ENCODE measurements at places on chromosomes 11 and 22.

DNA sequence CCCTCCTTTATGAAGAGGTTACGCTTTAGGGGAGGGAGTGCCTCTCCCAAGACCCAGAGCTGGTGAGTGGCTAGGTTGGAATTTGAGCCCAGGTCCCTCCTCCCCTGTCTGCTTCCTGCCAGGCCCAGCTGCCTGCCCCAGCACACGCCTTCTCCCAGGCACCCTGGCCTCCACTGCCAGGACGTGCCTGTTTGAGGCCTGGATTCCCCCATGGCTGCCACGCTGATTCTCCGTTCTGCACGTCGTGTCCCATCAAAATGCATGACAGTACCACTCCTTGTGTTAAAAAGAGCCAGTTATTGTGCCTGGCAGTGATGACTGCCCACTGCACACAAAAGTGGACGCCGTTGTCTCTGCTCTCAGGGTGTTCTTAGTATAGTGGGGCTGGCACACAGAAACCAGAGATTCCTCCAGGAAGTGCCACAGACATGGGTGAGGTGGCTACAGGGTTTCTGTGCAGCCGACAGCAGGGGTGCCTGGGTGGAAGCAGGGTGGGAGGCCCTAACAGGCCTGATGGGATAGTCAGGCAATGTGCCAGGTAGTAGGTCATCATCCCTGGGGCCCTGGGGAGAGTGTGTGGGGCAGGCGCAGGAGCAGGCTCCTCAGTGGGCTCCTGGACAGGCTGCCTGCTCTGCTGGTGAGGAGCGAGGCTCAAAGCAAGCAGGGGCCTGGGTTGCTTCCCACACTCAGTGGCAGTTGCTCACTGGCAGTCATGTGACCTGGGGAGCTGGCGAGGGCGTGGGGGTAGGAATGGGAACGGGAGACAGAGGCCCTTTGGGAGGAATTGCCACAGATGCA is 24.2 kb downstream of the MED15 start:
- no peak for DNase-seq

DNA sequence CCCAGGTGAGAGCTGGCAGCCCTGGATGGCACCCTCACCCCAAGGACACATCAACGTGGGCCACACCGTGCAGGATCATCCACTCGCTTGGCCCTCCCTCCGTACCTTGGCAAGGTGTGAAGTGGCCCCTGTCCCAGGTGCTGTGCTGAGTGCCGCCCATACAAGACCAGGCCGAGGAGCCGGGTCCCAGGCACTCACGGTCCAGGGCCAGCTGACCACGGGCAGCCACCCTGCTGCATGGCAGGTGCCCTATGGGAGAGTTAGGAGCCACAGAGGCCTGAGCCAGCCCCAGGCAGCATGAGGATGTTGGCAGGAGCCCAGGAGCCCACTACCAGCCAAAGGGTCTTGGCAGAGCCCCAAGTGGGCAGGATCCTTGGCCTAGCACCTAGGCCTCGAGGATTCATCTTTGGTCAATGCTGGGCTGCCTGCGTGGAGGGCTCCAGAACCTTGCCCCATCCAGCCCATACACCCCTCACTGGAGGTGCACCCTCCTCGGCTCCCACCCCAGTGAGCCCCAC is 19.6 kb downstream of the RTN4R start:
- DNase-seq = no peak

- no peak for DNase-seq
These were observed 44.5 kb downstream of the BRD1 start for GRCh38 chr22:49783036-49783746.

- DNase-seq = no peak
These were observed 16.9 kb upstream of the RAC2 start for GRCh38 chr22:37260901-37261336.

DNA sequence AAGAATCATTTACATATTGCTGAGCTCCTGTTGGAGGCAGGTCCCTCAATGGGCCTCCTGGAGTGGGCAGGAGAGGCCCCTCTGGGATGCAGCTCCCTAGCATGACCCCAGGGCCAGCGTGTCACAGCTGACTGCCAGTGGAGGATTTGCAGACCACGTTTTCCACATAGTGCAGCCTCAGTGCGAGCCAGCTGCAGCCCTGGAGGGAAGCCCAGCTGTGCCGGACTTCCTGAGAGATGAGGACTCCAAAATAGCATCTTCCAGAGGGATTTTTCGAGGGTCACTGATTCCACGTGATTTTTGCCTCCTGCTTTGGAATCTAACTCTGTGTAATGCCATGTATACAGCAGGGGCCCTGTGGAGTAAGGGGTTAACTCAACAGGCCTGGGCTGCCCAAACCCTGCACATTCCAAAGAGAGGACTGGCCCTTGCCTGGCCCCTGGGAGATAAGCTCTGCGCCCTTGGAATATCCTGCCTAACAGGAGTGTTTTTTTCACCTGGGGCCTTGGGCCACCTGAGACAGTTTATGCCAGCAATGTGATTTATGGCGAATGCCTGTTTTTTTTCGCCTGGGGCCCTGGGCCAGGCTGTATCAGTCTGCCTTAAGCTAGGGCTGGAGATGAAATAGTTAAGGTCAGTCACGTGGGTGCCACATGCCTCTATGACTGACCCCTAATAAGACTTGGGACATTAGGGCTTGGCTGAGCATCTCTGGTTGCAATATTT is 47.4 kb downstream of the RPS6KA4 start:
- DNase-seq = no peak

DNA sequence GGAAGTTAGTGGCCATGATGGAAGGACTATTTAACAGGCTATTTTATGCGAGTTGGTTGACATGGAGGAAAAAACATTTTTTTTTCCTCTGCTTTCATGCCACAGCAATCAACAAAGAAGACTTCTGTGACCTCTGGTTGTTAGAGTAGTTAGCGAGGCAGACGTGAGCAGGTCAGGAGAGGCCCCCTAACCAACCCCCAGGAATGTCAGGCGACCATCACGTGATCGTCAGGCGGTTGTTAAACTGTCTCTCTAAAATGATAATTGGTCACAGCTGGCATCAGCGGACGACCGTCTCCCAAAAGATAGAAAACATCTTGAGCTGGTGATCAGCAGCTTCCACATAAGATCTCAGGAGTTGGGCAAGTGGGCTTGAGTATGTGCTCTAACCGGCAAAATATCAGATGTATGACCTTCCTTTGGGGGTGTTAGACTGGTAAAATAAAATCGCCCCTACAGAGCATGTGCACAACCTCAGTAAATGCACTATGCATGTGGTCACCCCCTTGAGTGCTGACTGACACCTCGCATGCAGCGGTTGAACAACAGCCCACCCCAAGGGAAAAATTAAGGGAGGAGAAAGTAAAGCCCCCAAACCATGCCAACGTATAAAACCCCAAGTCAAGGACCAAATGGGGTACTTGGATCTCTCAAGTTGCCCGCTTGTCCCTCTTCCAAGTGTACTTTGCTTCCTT is 20.9 kb upstream of the NARS2 start:
- no peak for DNase-seq

DNA sequence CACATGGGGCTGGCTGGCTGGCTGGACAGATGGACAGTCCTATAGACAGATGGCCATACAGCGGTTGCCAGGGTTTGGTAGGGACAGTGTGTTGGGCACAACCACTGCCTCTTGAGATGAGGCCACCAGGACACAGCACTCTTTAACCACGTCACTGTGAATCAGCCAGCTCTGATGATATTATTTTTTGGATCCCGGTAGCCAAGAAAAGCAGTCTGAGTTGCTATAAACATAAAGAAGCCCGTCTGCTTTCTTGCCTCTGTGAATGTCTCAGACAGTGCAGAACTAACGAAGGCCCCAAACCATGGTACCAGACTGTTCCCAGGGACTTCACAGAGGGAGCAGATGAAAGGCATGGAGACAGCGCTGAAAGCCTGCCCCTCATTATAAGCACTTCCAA is 115.9 kb upstream of the CSNK2A3 start:
- DNase-seq = no peak

DNA sequence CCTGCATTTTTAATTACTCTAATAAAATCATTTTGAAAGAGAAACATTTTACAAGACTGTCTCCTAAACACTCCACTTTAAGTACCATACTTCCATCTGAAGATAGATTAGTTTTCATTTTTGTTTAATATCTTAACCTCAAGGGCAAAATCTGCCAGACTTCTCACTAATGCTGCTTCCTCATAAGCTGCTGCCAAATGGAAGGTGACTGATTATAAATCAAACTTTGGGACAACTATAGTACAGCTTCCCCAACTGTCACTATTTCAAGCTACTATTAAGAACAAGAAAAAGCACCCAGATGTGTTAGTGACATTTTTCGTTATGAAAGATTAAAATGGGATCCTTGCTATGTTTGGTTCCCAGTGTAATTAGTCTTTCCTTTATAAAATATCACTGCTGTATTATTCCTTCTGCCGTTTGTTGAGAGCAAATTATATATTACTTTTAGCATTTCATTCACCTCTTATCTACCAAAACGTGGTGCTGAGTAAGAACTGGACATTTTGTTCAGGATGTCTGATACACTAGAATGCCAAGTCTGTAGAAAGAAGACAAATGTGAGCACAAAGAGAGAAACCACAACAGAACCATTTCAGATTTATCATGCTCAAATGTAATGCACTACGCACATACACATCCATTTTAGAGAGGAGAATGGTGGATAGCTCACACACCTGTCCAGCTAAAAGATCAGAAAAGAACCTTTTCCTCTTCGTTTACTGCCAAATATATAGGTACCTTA is 312.2 kb upstream of the C11orf87 start:
- no peak for DNase-seq

GRCh38 chr11:68335683-68336082 is 23.3 kb downstream of the LRP5 start:
- no peak for DNase-seq

GRCh38 chr11:2848497-2848896 is 37.1 kb downstream of the CDKN1C start:
- no peak for DNase-seq

DNA sequence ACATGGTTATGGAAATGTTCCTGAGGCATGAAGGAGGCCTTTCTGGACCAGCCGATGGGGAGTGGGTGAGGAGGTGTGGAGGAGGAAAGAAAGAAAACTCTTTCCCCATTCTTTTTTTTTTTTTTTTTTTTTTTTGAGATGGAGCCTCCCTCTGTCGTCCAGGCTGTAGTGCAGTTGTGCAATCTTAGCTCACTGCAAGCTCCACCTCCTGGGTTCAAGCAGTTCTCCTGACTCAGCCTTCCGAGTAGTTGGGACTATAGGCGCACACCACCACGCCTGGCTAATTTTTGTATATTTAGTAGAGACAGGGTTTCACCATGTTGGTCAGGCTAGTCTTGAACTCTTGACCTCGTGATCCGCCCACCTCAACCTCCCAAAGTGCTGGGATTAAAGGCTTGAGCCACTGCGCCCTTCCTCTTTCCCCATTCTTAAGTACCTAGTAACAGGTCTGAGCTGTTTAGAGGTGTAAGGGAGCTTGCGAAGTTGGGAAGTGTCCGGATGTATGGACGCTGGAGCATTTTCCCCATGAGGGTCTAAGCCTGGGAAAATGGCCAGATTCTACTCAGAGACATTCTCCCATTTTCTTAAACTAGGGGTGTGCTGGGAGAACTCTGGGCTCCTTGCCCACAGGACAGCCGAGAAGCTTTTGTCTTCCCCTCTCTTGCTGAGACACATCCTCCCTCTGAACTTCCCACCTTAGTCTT is 135.8 kb downstream of the TEAD1 start:
- no peak for DNase-seq

GRCh38 chr11:9803685-9804418 is 140.0 kb downstream of the SWAP70 start:
- no peak for DNase-seq

- DNase-seq = no peak
These were observed 218.8 kb downstream of the HIPK3 start for GRCh38 chr11:33475993-33476392.
